ENCODE measurements at places on chromosomes 6 and 20.

DNA sequence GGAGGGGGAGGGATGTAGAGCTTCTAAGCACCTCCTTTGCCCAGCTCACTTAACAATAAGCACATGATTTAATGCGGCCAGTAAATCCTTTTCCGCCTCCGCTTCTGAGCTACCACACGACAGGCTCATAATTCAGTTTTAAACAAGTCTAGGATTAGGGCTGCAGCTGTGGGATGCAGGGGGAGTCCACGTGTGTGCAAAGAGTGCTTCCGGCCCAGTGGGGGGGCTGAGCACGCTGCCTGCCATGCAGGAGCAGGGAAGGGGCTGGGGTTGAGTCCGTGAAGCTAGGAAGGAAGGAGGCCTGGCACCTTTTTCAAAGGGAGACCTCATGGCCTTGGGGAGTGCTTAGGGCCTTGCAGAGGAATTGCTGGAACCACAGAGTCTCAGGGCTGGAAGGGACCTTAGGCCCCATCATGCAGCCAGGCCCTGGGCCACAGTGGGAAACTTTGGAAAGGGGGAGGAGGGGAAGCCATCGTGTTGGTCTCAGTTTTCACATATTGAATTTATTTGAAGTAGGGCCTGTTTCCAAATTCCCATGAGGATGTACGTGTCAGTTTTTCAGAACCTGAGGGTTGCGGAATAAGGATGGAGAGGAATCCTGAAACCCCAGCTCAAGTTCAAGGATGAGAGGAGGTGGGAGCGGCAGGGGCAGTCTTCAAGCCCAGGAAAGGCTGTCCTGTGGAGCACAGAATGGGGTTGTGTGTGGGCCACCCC lies 96.1 kb downstream of the VEGFA start:
- no peak for DNase-seq

DNA sequence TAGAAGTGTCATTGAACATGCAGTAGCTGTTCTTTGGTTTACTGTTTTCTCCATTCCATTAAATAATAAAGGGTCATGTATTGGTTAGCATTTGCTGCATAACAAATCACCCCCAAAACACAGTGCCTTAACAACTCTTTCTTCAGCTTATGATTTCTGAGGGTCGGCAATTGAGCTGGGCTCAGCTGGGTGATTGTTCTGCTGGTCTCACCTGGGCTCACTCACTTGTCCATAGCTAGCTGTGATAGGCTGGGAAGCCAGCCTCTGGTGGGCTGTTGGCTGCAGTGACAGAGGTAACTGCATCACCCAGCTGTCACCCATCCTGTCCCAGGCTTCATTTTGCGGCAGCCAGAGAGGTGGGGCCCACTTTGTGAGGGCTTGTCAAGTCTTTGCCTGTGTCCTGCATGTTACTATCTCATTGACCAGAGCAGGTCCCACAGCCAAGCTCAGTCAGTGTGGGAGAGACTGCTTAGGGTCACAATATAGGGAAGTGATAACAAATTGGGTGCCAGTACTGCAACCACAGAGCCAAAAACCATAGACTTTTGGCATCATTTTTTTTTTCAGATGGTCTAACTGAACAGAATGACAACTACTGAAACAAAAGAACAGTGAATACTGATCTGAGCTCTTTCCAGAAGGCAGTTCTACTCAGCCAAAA lies 76.9 kb downstream of the SYNDIG1 start:
- DNase-seq: no peak

DNA sequence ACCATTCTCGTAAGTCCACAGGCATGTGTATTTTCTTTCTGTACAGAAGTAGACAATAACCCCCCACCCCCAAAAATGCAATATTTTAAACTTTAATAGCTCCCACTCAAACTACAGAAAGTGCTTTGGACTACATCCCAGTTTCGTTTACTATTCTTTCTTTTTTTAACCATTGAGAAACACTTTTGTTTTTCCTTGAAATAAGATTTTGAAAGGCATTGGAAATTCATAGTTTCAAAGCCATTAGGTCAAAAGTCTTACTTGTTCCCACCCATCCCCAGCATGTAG lies 140.0 kb downstream of the KIF16B start:
- DNase-seq: no peak

DNA sequence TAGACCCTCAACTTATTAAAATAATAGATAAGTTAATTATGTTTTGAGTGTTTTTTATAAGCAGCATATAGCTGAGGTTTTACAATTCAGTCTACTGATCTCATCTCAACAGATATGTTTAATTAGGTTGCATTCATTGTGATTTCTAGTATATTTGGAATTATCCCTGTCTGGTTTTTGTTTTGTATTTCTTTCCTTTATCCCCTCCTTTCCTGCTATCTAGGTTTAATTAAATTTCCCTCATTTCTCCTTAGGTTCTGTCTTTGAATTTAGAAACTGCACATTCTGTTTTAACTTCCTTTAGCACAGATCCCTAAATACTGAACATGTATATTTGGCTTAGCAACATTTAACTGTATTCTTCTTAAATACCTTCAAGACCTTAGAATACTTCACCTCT lies 4.9 kb upstream of the SUMO4 start:
- no peak for DNase-seq

- no peak for DNase-seq
Measured at GRCh38 chr6:49321561-49322072, 141.4 kb downstream of the MMUT start.

- DNase-seq: peak; percentile 41
Measured at GRCh38 chr6:70841112-70841511, 115.7 kb downstream of the B3GAT2 start.

DNA sequence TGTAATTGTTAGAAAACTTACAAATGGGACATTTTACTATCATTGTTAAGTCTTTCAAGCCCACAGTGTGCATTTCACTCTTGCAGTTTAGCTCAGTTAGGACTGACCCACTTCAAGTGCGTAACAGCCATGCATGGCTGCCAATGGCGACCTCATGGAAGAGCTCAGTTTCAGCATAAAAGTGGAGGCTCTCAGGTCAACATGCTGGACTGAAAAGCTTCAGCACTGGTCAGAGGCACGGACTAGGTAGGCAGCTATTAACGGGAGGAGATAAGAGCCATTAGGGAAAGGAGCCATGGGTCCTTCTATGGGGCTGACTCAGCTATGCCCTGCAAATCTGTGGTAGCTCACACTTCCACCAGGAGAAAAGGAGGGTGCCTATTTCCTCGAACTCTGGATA lies 101.8 kb downstream of the TTLL2 start:
- no peak for DNase-seq

GRCh38 chr6:74741646-74742045 lies 464.2 kb downstream of the COL12A1 start:
- DNase-seq: no peak

GRCh38 chr20:47317127-47317895 lies 39.2 kb downstream of the ZMYND8 start:
- peak; percentile 87 for DNase-seq

DNA sequence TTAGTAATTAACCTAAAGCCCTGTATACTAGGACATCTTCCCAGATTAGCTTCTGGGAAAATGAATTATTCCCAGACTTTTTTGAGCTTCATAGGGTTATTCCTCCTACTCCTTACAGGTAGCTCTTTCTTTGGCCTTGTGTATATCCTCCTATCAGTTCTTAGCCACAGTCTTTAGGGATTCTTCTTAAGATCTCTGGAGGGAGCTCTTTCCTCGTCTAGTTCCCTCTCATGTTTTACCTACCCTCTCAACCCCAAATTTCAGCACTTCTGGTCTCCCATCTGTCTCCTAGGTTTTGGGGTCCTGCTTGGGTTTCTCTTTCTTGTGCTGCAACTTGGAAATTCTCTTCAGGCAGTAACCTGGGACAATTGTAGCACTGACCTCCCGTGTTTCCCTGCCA lies 46.4 kb upstream of the SLC35B3 start:
- peak; percentile 55 for DNase-seq

DNA sequence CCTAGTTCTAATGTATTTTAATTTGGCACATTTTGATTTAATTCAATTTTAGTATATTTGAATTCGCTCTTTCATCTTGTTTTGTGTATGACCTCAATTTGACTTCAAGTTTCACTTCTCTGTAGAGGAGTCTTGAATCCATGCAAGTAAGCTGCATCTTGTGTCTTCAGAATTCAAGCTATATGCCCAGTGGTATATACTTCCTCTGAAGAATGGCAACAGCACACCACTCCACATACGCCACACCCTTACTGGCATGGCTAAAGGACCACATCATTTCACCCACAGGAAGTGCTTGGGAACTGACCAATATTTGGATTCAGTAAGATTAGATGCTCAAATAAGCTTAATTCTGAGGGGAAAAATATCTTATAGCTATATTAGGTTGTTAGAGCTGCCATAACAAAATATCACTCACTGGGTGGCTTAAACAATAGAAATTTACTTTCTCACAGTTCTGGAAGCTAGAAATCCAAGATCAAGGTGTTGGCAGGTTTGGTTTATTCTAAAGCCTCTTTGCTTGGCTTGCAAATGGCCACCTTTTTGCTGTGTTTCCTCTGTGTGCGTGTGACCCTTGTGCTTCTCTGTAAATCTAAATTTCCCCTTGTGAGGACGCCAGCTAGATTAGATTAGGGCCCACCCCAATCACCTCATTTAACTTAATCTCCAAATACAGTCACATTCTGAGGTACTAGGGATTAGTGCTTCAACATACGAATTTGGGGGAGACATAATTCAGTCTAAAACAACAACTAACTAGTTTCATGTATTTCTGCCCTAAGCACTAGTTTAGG lies 2.8 kb upstream of the ASF1A start:
- peak; percentile 34 for DNase-seq

GRCh38 chr6:79494841-79495240 lies 42.4 kb downstream of the LCA5 start:
- no peak for DNase-seq

- peak; percentile 10 for DNase-seq
Measured at GRCh38 chr6:26412228-26412627, 10.2 kb downstream of the BTN3A1 start.

DNA sequence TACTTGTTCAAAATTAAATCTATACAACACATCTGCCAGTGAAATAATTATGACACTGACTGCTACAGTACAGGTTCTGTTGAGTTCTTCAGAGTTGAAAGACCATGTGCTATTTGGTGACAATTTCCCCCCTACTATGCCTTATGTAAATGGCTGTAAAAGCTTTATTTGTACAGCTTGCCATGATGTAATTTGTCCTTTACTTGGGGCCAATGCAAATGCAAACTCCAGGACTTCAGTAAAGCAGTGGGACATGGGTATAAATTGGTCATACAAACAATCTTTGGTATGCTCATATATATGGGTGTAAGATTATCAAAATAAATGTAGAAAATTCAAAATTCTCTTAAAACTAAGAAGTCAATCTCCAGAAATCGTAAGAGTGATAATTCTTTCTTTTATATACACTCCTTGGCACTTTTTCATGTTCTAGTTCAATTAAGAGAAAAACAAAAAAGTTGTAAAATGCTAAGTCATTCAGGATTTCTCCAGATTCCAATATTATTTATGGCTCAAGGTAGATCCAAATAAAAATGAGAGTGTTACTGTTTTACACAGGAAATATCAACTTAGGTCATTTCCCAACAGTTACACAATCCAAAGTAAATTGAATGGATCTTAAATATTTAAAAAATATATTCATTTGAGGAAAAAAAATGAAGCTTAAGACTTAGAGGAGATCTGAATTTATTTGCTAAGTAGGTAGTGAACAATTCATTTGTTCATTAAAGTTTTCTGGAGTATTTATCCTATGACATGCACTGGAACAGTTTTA lies 1310.5 kb upstream of the CITED2 start:
- DNase-seq: peak; percentile 97

GRCh38 chr6:93088621-93089501 lies 330.5 kb downstream of the EPHA7 start:
- DNase-seq: peak; percentile 63

DNA sequence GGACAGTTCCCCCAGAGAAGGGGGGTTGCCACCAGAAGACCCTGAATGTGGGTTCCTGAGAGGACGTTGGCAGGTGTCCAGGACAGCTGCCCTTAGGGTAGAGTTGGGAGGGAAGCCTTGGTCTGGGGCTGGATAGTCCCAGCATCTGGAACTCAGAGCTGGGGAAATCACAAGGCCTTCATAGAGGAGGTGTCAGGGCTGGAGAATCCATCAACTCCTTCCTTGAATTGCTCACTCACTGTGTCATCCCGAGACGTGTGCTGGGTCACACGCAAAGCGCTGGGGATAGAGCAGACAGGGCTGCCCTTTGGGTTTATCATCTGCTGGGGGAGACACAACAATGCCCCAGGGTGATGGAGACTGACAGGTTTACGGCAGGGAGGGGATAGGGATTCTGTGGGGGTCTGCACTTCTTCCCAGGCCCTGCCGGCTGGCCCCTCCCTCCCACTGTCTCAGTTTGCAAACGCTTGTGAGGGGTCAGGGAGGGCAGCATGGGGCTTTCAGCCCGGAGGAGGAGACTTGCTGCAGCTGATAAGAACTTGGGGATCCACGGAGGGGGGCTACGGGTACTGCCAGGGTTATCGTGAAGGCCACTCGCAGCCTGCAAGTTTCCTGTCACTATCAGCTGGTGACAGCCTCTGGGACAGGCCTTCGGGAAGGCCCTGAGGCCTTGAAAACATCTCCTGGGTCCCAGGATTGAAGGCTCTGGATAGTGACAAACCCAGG lies 18.6 kb downstream of the RBM38 start:
- DNase-seq: no peak

- no peak for DNase-seq
Measured at GRCh38 chr6:156379392-156380289, 397.5 kb upstream of the ARID1B start.

DNA sequence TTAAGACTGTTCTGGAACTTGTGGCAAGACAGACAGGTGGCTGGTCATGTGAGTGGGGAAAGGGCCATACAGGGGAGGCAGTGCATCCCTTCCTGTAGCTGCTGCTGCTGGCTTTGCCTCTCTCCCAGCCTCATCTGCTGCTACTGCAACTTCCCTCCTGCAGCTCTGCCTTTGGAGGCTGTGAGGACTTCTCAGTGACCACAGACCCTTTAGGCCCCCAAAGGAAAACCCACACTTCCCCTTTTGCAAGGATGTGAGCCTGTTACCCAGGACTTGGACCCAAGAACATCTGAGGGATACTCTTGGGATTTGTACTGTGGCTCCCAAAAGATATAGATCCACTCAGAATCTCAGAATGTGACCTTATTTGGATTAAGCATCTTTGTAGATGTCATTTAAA lies 91.0 kb downstream of the TMEM170B start:
- DNase-seq: no peak

- peak; percentile 86 for DNase-seq
Measured at GRCh38 chr6:41518118-41518517, 28.1 kb upstream of the FOXP4 start.

DNA sequence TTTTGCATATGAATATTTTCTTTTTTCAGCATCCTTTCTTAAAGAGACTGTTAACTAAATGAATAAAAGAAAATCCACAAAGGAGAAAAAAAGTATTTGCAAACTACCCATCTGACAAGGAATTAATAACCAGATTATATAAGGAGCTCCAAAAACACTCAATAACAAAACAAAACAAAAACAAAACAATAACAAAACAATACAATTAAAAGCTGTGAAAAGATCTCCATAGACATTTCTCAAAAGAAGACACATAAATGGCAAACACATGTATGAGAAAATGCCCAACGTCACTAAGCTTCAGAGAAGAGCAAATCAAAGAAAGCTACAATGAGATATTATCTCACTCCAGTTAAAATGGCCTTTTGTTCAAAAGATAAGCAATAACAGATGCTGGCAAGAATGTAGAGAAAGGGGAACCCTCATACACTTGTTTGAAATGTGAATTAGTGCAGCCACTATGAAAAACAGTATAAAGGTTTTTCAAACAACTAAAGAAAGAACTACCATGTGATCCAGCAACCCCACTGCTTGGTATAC lies 1310.0 kb upstream of the EYS start:
- DNase-seq: no peak

All from NCI-H69 (cell line).